Activated naive CD8-positive, alpha-beta T cell treated with anti-CD3 and anti-CD28 coated beads, Interleukin-2, amount 50 U/mL, for 24 hours (primary cell): ENCODE measurements at places on chromosomes 5 and 9.

DNA sequence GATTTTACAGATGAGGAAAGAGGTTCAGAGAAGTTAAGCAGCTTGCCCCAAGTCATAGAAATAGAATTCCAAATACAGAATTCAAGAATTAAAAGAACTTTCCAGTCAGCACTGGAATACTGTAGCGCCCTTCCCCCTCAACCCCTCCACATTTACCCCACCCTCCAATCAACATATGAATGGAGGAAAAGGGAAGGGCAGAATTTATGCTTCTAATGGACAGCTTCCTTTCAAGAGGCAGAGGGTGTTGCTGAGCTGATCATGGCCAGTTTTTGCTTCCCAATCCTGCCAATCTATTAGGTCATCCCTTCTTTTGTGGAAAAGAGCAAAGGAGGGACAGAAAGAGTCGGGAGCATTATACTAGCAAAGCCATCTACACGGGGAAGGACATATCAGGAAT is 39.1 kb upstream of the ANKRD31 start:
- no peak for DNase-seq

- peak; percentile 80 for DNase-seq
Measured at GRCh38 chr5:135565725-135566421, 12.9 kb downstream of the CXCL14 start.

DNA sequence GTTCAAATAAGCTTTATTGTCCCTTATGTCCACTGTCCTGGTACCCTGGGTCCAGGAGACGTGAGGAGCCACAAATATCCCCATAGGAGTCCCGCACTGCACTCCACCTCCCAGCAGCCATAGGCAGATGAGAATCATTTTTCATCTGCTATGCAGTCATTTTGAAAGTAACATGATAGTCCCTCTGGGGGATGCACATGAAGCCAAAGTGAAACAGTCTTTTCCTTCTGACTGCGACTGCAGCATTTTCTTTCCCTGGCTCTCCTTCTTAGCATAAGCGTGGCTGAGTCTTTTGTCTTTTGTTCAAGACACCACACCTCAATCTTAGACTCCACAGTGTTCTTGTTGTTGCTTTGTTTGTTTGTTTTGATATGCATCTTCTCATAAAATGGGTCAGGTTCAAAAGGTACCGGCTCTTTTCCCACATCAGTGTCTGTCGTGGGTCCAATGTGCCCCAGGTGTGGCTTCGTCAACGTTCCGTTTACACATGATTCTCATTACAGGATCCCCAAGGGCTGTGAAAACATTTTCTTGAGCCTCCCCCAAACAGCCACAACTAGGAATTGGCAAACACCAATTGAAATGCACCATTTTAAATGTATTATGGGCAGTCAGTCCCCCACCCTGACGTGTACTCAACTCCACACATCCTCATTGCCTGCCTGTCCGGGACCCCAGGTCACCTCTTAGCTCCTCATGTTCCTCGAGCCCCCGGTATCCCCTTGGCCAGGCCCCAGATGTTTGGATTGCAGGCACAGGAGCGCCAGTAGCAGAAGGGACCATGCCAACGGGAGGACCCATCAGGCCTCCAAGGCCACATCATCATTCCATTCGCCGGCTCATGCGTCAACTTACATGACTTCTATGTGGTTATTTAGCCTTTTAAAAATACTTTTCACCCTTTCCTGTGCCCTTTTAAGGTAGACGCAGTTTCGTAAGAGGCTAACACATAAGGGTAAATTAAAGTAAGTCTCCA is 237.8 kb upstream of the DAPK1 start:
- DNase-seq, result no peak

GRCh38 chr9:37587521-37587920 is 4.9 kb downstream of the TOMM5 start:
- DNase-seq, result no peak

- DNase-seq, result no peak
Measured at GRCh38 chr9:17802249-17802857, 223.5 kb downstream of the SH3GL2 start.

DNA sequence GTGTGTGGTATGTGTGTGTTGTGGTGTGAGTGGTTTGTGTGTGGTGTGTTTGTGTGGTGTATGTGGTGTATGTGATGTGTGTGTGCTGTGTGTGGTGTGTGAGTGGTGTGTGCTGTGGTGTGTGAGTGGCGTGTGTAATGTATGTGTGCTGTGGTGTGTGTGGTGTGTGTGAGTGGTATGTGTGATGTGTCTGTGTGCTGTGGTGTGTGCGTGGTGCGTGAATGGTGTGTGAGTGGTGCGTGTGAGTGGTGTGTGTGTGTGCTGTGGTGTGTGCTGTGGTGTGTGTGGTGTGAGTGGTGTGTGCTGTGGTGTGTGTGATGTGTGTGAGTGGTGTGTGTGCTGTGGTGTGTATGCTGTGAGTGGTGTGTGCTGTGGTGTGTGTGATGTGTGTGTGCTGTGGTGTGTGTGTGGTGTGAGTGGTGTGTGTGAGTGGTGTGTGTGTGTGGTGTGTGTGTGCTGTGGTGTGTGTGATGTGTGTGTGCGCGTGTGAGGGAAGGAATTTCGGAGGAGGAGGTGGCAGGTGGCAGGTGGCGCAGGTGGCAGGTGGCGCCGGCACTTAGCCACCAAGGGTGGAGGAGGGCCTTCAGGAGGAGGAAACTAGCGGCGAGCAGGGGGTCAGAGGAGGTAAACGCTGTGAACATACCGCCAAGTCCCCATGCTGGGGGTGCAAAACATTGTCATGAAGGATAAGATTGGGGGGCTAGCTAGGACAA is 191.8 kb downstream of the MELK start:
- no peak for DNase-seq

- no peak for DNase-seq
Measured at GRCh38 chr5:60649288-60649917, 50.6 kb downstream of the DEPDC1B start.
